ENCODE measurements at places on chromosomes 6 and 20.

GRCh38 chr6:155967322-155967721 lies 511.7 kb upstream of the NOX3 start:
- DNase-seq, result no peak

- DNase-seq, result no peak
These were observed 13.5 kb upstream of the XRN2 start for GRCh38 chr20:21289651-21290050.

- peak; percentile 9 for DNase-seq
These were observed 531.7 kb downstream of the TFAP2B start for GRCh38 chr6:51350308-51350904.

- no peak for DNase-seq
These were observed 5.0 kb downstream of the ATP5F1E start for GRCh38 chr20:59026904-59027740.

- no peak for DNase-seq
These were observed 8.4 kb downstream of the DUSP22 start for GRCh38 chr6:300494-301198.

- DNase-seq, result peak; percentile 68
These were observed 134.2 kb downstream of the TRIM27 start for GRCh38 chr6:28789553-28790083.

DNA sequence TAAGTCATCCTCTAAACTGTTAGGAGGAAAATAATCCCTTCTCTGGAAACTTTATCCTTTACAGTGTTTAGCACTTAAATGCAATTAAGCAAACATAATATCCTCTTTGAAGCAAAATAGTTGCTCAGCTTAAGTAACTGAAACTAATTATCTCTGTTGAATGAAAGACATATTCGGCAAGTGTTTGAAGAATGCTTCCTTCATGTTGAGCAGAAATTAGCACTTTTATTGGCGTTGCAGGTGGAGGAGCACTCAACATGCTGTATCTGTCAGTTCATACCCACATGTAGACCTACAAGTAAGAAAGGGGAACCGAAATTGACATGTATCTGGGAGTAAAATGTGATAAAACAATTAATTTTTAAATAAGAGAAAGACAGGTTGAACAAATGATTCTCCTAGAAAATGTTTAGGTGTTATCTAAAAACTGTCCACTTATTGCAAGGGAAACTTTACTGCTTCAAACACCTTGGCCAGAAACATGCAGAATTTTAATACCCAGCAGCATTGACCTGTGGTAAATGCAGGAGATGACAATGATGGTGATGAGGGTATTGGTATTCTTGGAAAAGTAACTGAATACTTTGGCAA lies 987.0 kb upstream of the MAP3K7 start:
- DNase-seq, result peak; percentile 31

DNA sequence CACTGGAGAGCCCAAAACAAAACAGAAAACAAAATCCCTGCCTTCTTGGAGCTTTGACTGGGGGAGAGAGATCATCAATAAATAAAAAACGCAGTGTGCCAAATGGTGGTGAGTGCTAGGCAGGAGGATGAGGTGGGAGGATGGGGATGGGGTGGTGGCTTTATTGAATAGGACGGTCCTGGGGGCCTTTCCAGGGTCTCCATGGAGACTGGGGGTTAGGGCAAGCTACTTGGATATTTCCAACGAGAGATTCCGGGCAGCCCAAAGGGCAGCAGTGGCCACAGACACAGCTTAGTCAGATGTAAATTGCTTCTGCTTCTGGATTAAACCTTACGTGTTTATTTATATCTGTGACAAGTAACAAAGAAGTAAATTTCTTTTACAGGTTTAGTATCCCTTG lies 700.1 kb downstream of the QKI start:
- no peak for DNase-seq

DNA sequence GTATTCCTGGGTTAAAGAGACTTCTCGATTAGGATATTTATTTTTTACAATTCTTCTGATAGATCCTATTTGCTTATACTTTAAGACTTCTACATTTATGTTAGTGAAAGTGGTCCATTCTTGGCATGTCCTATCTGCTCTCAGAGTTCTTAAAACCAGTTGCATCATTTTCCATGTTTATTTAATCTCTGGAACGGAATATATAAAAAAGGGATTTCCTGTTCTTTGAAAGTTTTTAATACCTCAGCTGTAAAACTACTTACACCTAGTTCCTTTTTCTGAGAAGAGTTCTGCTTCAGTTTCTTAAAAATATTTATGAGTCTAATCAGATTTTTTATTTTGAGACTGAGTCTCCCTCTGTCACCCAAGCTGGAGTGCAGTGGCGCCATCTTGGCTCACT lies 18.0 kb upstream of the MYL9 start:
- no peak for DNase-seq

DNA sequence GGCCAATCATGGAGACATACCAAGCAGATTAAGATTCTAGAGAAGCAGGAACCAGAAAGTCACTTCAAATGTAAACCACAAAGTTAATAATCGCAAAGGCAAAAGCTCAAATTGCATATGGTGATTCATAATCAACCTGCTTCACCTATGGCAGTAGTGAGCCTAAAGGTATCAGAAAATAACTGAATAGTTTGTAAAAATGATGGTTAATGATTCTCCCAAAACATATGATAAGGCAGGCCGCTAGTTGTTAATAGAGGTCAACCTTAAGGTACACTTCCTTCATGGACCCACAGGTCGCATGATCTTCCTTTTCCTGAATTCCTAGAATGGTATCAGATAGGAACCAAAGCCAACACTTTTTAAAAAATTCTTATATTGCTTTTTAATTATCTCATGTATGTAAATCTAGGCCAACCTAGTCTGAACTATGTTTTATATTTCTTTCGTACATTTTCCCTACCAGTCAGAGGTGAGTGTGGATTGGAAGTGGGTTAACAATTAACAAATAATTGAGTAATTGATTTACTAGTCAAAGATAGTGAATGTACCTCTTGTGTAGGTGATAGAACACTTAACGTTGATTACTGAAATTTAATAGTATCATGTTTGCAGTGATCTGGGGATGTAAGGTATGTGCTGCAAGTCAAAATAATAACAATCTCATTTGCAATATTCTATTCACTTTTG lies 16.4 kb downstream of the TAAR2 start:
- DNase-seq, result no peak

DNA sequence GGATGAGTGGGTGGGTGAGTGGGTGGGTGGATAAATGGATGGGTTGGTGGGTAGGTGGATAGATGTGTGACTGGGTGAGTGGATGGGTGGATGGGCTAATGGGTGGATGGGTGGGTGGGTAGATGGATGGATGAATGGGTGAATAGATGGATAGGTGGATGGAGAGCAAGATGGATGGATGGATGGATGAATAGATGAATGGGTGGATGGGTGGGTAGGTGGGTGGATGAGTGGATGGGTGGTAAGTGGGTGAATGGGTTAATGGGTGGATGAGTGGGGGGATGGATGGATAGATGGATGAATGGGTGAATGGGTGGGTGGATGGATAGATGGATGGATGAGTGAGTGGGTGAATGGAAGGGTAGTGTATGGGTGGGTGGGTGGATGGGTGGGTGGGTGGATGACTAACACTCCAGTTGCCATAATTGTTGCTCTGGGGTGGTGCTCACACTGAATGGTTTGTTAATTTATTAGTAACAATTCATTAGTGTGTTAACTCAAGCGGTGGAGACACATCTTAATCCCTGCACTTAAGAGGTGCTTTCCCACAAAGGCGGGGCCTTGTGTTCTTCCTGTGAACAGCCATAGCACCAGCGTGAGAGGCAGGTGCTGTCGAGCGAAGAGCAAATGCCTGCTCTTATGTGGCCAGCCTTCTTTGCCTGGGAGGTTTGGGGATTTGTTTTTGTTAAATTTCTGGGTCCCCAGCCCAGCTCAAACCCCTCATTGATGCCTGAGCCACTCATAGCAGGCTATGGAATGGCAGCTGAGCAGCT lies 4.9 kb upstream of the APCDD1L start:
- DNase-seq, result no peak

DNA sequence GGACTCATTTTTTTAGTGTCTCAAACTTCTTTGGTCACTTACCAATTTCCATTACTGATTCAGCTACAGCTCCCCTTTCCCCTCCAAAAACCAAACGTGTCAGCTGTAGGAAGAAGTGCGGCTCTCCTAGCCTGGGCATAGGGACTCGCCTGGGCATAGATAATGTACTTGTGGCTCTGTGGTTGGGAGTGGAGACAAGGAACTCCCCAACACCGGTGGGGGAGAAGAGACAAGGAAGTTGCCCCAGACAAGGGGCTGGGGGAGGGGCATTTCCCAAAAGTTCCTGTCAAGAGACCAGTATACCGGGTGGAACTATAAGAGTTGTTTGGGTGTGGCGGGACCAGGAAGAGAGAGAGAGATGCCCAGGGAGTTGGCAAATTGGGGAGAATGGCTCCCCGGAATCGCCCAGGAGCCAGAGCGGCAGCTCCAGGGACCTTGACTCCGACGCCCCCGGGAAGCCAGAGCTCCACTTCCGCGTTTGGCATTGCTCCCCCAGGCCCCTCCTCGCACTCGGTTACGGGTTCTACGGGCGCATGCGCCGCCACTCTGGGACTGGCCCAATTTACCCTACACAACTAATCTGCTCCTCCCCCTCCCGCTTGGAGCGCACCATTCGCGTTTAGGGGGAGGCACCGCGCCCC lies 871 bp upstream of the ZFAND3 start:
- peak; percentile 97 for DNase-seq

DNA sequence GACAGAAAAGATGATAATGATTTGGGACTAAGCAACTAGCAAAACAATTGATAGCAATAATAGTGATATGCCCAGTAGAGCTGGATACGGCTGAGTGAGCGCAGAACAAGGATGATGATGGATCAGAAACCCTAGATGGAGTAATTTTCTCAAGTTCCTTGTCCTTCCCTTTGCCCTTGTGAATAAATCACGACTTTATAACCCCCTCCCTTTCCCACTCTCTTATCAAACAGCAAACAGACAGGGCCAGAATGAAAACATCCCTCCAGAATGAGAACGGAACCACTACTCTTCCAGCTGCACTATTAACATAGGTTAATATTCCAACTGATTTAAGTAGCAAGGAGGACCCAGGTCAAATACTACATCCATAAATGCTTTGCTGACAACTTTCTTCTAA lies 1.3 kb upstream of the MTFR2 start:
- DNase-seq, result no peak

Measured in NAMALWA (cell line).